NCI-H1092 treated with DMSO at 0.1 percent for 48 hours (cell line): ENCODE measurements at places on chromosomes 3 and 15.

DNA sequence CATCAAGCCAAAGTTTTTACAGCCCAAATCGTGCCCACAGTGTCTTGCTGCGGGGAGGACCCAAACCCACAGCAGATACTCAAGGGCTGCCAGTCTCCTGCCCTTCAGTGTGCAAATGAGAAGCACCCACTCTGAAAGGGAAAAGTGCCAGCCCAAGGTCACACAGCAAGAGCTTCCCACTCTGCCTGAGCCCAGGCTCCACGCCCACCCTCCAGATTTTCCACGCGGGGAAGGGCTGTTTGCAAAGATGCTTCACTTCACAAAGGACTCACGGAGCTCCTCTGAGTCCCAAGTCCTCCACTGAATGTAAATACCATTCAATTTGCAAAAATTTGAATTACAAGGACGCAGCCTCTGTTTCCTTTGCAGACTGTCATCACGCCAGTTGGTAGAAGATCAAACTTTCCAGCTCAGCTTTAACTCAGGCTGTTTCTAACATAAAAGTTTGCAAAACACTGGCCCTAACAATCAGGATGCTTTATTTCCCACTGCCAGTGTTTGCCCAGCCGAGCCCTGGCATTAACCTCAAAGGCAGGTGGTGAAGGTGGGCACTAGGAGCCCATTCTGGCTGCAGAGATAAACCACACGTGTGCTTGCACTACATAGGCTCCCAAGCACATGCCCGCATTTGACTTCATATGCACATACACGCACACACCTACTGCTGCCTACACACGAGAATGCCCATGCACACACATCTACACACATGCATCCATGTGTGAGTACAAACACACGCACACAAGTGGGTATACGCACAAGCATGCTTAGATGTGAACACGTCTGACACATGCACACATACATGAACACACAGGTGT, 7.6 kb downstream of the CACNA2D2 start:
- no peak for DNase-seq

DNA sequence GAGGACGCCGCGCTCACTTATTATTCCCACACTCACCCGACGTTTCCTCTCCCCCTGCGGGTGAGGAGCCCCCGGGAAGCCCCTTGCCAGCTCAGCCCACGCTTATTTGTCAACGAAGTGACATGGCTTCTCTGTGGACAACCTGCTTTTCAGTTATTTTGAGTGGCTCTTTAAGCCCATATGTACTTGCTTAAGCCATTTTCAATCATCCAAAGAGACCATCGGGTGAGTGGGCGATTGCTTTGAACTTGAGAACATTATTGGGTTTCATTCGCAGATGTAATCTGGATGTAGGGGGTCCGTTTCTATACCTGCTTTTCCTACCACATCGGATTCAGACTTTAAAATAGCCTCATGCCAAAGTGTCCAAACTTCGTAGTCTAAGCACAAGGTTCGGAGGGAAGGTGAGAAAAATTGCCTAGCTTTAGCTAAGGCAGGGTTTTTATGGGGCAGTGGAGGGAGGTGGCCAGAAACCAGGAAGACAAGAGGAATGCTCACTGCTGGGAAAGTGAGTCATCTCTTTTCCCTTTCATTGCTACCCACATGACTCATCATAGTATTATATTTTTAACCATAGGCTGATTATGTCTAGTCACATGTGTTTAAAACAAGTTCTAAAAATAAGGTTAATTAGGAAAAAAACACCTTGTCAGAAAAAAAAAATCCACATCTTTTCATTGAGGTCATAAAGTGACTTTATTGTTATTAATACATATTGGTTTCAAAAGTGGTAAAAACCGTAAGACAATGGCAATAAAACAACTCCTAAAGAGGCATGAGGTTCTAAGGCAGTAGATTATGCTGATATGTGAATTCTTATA, 773.1 kb upstream of the NR2F2 start:
- no peak for DNase-seq

DNA sequence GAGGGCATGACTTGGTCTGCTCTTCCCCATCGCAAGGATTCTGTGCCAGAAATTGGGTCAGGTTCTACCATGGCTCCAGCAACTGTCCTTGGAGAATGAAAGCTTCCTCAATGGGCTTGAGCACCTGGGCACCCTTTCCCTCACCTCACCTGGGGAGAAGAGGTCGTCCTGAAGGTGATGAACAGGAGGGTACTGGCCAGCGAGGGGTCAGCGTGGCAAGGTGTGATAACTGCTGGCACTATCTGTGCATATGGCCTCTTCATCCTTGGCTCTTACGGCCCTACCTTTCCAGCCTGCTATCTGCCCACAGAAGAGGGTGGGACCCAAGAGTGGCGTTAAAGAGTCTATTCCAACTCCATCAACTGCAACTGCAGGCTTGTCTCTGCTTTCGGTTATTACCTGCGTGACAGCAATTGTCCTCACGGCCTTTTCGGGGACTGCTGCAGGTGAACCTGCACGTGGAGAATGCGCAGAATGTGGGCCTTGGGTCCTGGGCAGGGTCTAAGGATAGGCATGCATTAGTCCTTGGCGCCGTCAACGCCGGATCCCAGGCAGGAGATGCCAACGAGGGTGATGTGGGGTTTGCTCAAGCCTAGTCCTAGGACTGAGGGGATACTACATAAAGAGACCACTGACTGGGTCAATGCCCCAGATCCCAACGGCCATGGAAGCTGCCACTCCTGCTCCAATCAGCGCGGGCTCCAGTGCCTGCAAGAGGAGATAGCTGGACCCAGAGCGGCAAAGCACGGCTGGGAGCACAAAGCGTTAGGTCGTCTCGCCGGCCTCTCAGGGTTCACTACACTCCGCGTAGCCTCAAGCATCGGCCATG, 625 bp upstream of the RBM15B start:
- no peak for DNase-seq

DNA sequence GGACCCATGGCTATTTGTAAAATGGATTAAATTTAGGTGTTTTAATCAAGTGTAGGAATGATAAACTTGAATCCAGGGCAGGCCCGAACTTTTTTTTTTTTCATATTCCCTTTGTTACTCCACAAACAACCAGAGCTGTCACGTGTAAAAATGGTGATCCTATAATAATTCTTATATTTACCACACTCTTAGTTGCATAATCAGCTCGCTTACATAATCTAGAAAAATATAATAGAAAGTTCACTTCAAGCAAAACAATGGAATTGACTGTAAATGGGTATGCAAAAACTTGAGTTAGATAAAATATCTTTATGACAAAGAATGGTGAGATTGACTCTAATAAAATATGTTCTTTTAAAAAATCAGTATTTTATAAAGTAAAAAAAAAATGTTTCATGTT, 2.1 kb upstream of the PAQR9 start:
- DNase-seq: no peak

DNA sequence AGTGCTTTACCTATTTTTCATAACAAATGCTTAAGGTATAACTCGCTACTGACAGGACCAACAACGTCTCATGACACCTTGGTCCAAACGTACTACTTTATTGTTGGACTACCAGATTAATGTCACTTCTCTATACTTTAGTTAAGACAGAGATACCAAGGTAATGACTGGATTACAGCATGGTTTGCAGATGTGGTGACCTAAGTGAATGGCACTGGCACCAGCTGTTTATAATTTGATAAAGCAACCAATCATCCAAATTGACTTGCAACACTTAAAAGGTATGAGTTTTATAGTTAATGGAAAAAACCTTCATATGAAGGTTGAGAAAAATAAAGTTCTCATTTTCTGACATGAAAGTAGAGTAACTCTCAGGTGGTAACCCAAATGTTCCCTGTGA, 209.0 kb downstream of the NEK10 start:
- DNase-seq: no peak

DNA sequence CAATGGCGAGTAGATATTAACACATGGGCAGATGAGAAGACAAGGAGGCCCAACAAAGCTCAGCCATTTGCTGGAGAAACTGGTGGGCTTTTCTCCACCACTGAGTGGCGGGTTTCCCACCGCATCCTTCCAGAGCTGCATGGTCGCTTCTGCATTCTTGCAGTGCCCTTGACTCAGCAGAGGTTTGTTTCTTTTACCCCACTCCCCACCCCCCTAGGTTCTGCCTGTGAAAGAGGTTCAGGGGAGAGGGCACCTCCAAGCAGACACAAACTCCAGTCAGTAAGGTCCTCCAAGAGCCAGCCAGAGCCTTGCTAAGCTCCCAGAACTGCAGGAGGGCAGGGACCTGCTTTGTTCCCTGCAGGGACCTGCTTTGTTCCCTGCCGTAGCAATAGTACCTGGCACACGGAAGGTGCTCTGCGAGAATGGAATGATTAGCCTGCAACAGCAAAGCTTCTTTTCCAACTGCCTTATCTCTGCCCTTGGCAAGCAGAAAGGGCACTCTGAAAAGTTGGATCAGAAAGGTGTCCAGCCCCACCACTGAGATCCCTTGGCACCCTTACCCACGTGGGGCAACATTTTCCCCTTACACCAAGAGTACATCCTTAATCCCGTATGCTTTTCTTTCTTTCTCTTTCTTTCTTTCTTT, 1.4 kb downstream of the PAQR5 start:
- no peak for DNase-seq

DNA sequence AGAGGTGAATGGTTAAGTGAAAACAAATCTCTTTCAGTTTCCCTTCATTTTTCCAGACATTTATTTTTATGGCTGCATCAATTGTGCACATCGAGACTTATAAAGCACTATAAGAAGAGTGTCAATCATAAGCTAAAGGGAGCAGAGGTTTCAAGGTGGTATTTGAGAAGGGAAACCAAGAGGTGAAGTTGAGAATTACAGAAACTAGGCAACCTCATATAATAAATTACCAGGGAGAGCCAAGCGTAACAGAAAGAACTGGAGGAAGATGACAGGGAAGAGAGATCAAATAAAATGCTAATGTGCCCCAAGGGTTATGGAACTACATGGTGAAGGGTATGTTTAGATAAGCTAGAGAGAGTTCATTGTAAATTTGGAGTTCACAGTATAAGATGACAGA, 6.3 kb upstream of the CCDC54 start:
- DNase-seq: no peak

- DNase-seq: no peak
Observed at GRCh38 chr15:60757831-60758570, 279.1 kb upstream of the ICE2 start.

DNA sequence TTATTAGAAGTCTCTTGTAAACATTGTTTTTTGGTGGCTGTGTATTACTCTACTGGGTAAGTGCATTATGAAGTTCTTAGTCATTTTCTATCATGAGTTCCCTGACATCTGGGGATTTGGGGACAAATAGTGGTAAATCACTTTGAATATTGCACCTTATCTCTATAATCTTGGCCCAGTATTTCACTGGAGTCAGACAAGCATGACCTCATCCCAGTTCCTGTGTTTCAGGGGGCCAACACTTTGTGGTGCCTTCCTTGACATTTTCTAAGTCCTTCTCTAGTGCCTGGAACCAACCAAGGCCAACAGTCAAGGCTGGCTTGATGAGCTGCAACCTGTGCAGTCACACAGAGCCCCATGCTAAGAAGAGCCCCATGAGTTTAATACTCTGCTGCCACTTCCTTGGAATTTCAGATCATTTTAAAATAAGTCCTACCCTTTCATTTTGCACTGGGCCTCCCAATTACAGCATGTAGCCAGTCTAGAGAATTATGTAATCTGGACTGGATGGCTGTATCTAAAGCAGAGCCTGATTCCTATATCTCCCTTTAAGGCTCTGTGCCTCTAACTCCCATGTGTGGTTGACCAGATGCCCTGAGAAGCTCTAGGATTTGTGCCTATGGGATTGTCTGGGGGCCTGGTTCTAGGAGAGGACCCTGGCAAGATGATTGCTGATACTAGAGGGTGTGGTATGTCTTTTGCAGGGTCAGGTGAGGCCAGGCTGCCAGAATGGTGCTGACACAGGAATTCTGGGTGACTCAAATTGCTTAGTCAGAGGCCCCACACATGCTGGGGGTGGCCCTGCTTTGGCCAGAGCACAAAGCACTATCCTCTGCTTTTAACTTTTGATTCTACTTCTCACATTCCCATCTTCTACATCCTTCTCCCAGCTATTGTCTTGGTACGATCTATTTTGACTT, 319.6 kb upstream of the TBC1D5 start:
- DNase-seq: no peak

DNA sequence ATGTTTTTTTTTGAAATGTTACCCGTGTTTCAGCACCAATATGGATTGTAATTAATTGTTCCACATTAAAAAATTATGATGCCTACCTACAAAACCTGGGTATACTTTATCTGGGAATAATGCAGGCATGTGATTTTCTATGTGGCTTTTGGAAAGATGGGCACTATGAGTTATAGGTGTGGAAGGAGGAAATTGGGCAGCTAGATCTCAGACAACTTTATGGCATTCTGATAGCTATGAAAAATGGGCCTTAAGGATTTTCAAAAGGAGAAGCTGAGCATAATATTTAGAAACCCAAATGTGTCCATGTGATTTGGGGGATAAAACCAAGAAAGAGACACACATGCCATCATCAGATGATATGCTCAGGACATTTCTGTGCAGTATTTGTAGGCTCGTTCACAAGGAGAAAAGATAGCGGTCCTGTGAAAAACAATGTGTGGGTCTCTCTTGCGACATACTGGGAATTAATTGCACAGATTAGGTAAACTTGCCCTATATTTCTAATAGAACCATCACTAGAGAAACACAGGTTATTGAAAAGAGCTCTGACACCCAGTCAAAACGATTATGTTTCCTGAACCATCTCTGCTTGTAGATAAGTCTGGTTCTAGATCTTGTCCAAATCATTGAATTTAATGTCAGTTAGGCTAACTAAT, 35.3 kb downstream of the ARPP21 start:
- no peak for DNase-seq

DNA sequence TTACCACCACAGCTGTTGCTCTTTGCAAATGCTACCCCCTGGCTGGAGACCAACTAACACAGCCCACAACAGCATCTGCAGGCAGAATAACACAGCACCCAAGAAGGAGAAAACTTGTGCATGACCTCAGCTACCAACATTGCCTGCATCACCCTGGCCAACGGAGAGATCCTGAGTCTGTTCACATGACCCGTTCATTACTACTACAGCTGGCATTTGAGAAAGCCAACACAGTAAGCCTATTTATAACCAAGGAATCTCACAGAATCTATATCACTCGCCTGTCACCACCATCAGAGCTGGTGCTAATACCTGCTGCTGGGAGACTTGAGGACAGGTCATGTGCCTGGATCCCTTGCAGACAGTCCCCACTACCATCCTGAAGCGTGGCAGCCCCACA, 215.2 kb downstream of the POLQ start:
- no peak for DNase-seq

- no peak for DNase-seq
Observed at GRCh38 chr15:99123713-99124451, 19.0 kb downstream of the SYNM start.
